ENCODE measurements at places on chromosomes 3 and 15. TPM values are rescaled to one million over a fixed set of nuclear protein-coding genes. Genes with fewer than 3 reads are reported as not detected.

- DNase-seq = no peak
Observed at GRCh38 chr3:46085421-46086082, 58.3 kb upstream of the XCR1 start.

GRCh38 chr3:195284842-195285241, 13.9 kb upstream of the XXYLT1 start:
- no peak for DNase-seq

- no peak for DNase-seq
Observed at GRCh38 chr3:127780536-127781400, 41.5 kb downstream of the MGLL start.

GRCh38 chr15:99097441-99098410, 7.2 kb upstream of the SYNM start:
- DNase-seq = no peak

DNA sequence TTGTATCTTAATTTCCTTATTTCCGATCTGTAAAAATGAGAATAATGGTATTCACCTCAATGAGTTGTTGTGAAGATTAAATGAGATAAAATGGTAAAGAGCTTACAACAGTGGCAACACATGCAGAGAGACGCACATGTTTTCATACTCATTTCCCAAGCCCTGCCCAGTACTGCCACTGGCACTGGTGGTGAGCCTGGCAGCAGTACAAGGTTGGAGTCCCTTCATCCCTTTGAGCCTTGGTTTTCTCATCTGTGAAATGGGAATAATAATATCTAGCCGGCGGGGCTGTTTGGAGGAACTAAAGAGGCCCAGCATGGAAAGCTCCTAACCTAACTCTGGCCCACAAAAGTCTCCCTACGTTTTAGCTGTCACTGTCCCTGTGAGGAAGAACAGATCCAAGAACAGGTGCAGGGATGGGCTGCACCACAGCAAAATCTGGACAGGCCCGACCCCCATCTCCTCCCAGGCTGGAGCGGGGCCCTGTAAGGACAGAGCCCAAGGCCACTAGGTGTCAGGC, 866 bp upstream of the CD276 start:
- DNase-seq = no peak

GRCh38 chr3:168981396-168981795, 682.1 kb downstream of the MECOM start:
- DNase-seq = no peak

- no peak for DNase-seq
Observed at GRCh38 chr3:112755845-112756613, 90.6 kb downstream of the CD200R1L start.

GRCh38 chr15:31359702-31360111, 33.1 kb downstream of the KLF13 start:
- DNase-seq = no peak

DNA sequence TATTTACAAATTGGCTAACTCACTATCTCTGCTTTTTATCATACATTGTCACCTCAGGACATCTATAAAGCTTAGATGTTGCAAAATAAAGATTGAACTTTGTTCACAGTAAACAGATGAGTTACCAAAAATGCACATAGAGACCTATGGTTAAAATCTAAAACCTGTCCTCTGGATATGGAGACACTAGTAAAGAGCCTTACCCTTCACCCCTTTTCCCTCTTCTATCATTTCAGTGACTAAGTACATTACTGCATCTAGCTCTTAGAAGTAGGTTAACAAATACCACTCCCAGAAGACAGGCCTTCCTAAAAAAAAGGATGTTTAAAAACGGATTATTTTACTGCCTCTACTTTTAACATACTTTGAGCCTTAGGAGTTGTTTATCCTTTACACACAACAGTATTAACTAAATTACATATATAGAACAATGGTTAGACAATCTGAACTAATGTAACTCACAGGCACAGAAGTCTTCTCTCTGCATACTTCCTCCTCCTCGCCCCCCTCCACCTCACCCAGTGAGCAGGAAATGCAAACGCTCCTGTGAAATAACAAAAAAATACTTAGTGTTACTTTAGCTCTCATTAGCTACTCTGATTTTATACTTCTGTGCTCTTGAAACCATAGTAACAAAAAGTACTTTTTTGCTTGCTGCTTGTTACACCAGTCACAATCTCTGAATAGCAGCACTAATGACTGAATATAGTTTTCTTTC, 23.3 kb downstream of the IREB2 start:
- DNase-seq = peak; percentile 31

- DNase-seq = no peak
Observed at GRCh38 chr15:83115831-83116565, 8.6 kb downstream of the TM6SF1 start.

DNA sequence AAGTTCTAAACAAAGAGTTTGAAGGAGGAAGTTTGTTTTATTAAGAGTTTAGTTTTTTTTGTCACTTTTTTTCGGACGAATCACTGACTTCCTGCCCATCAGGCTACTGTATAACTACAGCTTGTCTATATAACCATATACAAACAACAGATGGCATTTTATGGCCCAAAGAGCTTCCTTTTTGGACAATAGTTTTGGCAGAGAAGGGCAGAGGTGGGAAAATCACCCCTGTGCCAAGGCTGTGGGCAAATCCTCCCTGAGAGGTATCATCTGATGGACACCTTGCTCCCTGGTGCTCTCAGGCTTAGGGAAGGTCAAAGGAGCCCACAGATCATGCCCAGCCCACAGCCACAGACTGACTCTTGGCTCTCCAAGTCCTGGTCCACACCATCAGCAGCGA, 113.4 kb downstream of the OXNAD1 start:
- no peak for DNase-seq

GRCh38 chr15:32746116-32746857, 28.5 kb downstream of the GREM1 start:
- no peak for DNase-seq

The ALDH1L1 gene
- polyA plus RNA-seq = not detected

The ADAMTS7 gene
- polyA plus RNA-seq = not detected

The STRA6 gene
- polyA plus RNA-seq = not detected

Data from naive thymus-derived CD4-positive, alpha-beta T cell (primary cell).